ENCODE measurements at places on chromosomes 4 and X.

DNA sequence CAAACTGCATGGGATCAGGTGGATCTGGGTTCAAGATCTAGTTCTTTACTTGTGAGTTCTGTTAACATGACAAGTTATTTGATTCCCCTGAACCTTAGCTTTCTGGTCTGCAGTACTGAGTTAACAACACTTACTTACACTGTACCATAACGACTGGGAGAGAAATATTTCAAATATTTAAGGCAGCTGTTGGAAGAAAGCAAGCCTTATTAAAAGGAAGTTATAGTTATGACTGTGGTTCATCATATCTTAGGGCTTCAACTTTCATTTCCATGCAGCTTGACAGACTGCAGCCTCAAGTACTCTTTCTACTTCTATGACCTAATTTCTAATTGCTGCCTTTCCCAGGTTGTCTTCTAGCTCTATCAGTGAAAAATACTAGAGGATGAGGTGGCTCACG lies 40.0 kb upstream of the PDGFRA start:
- no peak for DNase-seq

DNA sequence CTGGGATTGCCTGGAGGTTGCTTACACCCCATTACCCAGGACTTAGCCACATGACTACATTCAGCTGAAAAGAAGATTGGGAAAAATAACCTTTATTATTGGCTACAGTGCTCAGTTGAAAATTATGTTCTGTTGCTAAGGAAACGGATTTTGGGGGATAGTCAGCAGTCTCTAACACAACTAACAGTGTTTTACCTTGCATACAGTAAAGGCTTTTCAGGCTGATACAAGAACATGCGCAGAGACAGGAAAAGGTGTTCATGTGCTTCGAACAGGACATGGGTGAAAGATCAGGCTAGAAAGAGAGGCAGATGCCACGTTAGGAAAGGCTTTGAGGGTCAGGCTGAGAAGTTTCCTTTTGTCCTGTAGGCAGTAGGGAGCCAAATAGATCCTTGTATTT lies 14.8 kb upstream of the RHOH start:
- DNase-seq, result no peak

GRCh38 chr4:184617600-184618196 lies 31.5 kb downstream of the CASP3 start:
- DNase-seq, result no peak

- no peak for DNase-seq
Observed at GRCh38 chr4:157270108-157270507, 49.6 kb downstream of the GRIA2 start.

DNA sequence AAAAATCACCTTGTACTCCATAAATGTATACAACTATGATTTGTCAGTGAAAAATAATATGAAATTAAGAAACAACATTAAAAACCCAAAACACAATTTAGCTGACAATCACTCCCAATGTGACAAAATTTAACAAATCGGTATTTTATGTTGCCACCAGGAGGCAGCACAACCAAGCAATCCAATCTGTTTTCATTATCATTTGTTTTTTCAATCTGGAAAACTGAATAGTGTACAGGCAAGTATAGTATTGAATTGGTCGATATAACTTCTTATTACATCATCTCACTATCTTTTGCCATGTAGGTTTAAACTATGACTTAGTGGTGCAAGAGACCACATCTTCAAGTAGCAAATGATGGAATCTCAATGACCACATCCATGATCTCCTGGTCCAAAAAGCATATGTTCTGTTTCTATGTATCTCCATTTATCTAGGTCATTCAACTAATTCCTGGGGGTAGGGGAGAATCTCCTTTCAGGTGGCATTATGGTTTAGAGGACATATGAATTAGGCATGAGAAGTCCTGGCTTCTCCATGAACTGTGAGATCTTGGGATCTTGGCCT lies 112.9 kb upstream of the AGA start:
- DNase-seq, result peak; percentile 27

- DNase-seq, result no peak
Observed at GRCh38 chrX:24146283-24146949, 3.1 kb upstream of the ZFX start.

GRCh38 chr4:30821859-30822612 lies 101.9 kb downstream of the PCDH7 start:
- DNase-seq, result no peak

DNA sequence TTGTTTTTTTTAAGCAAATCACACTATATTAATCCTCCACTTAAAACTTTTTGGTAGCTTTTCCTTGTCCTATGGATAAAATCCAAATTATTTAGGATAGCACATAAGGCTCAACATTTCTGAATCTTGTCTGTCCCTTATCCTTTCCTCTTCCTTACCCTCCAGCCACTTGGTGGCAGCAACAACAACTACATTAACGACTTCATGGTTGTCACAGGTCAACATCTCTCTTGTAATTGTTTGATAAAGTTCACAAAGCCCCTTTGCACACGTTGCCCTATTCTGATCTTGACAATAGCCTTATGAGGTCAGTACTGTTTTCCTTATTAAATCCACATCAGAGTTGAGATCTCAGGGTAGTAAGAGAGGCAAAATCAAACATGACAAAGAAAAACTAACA lies 269.0 kb upstream of the PABPC4L start:
- no peak for DNase-seq

- no peak for DNase-seq
Observed at GRCh38 chrX:93585661-93586060, 87.7 kb downstream of the NAP1L3 start.

- no peak for DNase-seq
Observed at GRCh38 chr4:28600958-28601357, 1740.3 kb downstream of the STIM2 start.

DNA sequence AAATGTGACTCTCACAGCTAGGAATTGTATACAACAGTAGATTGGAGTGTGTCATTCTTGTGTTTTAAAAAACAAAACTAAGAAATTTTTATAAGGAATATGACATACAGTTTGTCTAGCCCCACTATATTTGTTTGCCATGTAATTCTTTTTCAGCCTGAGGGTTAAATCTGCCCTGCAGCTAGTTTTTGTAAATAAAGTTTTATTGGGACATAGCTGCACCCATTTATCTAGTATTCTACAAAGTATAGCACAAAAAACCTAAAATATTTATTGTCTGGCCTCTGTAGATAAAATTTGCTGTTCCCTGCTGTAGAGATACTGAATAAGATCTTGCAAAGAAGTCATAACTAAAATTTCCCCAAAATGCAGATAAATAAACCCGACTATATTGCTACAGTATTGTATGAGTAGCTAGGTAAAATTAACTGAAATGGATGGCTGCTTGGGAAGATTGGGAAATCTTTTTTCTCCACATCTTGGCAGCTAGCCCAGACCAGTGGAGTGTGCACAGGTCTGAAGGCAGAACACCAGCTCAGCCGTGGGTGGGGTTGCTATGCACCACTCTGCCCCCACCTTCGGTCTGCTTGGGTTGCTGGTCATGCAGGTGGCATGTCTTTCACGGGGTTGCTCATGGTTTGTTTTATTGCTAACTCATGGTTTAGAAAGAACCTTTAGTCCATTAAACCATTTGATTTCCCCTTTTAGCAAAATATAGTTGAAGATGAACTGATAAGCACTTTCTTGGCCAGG lies 127.9 kb downstream of the KLHL8 start:
- DNase-seq, result no peak

GRCh38 chrX:7074148-7074907 lies 73.2 kb upstream of the STS start:
- no peak for DNase-seq

DNA sequence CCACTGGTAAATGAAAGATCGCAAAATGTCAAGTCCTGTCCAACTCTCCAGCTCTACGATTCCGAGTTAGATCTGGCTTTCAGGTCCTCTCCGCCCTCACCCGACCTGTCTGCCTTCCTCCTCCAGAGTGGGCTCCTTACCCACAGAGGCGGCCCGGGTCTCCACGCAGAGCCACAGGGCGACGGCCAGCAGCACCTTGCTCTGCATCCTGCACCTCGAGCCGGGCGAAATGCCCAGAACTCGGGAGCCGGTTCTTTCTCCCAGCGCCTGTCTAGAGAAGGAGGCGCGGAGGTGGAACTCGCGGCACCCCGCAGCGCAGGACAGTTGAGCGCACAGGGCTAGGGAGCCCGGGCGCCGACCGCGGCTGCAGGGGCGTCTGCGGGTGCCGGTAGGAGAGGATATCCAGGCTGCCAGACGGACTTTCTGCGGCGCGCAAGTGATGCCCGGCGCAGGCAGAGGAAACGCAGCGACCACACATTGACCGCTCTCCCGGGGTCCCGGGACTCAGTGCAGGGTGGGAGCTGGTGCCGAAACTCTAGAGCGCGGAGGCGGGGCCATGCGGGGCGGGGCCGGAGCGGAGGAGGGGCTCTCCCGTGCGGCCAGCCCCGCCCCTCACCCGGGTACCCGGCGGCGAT lies at the start of gene KDR:
Gene KDR (minus strand): TSS at position 509 of the 635 bp plus-strand sequence. CDS start 302 bp downstream, at position 207.
- DNase-seq, result no peak

DNA sequence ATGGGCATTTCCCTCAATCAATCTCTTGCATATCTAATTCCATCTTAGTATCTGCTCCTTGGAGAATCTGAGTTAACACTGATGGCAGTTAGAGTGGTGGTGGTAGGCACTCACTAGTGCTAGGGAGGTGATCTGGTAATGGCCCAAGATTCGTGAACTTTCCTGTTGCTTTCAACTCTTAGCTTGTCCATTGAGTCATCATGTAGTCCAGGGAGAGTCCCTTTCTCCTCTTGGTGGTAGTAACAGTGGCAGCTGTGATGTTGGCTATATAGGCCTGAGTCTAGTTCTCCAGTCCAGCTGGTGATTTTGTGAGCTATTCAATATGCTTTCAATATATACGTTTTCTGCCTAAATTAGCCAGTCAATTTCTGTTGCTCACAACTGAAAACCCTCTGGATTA lies 7.0 kb upstream of the XKRX start:
- DNase-seq, result no peak

GRCh38 chr4:3223956-3224748 lies 24.8 kb upstream of the MSANTD1 start:
- DNase-seq, result no peak

DNA sequence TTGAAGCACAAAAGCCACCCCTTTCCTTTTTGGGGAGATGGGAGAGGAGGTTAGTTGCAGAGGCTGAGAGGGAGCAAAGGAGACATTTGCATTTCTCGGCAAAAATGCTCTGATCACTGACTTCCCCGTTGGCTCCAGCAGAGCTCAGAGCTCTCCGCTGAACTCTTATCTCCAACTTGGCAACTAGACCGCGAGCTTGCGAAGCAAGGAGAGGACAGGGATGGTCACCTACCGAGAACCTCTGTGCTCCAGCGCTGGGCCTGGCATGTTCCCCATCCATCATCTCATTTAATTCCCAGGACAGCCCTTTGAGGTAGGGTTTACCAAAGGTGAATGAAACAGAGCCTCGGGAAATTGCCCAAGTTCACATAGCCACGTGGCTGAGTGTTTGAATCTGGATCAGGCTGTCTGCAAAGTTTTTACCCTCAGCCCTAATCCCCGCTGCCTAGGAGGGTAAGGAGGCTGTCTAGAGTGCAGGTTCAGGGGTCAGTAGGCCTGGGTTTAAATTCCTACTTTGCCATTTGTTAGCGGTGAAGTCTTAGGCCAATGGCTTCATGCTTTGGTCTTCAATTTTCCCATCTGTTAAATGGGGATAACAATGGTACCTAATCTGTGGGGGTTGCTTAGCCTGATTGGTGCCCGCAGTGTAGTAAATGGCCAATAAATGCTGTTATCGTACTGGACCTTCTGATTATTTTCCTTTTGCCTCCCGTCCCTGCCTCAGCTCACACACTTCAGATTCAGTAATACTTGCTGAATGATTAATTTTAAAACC lies 3.8 kb upstream of the CITED1 start:
- DNase-seq, result no peak

GRCh38 chr4:100489305-100489704 lies 28.5 kb downstream of the EMCN start:
- DNase-seq, result no peak

DNA sequence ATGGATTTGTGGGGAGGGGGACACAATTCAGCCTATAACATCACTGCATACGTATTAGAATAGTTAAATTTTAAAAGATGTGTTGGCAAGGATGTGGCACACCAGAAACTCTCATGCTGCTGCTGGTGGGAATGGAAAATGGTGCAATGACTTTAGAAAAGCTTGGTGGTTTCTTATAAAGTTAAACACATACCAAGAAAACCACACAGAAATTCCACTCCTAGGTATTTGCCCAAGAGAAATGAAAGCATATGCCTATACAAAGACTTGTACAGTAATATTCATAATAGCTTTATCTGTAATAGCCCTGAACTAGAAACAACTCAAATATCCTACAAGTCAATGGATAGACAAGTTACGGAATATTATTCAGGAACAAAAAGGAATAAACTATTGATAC lies 71.3 kb upstream of the PDHA1 start:
- peak; percentile 6 for DNase-seq

GRCh38 chrX:64192040-64192439 lies 13.5 kb downstream of the AMER1 start:
- DNase-seq, result no peak

DNA sequence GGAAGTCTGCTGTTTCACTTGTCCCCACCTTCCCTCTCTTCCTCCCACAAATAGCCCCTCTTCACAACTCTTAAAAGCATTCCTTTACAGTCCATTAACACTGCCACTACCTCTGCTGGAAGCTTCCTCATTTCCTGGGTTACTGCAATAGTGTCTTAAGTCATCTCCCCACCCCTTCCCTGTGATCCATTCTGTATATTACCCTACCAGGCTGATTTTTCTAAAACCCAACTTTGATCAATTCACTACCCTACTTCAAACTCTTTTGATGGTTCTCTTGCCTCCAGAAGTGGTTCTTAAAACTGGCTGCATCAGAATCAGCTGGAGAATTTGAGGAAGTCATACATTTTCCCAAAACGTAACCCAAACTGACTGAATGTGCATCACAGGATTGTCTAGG lies 8.8 kb upstream of the XIAP start:
- no peak for DNase-seq

GRCh38 chr4:113462286-113462685 lies 299.3 kb downstream of the CAMK2D start:
- DNase-seq, result no peak

DNA sequence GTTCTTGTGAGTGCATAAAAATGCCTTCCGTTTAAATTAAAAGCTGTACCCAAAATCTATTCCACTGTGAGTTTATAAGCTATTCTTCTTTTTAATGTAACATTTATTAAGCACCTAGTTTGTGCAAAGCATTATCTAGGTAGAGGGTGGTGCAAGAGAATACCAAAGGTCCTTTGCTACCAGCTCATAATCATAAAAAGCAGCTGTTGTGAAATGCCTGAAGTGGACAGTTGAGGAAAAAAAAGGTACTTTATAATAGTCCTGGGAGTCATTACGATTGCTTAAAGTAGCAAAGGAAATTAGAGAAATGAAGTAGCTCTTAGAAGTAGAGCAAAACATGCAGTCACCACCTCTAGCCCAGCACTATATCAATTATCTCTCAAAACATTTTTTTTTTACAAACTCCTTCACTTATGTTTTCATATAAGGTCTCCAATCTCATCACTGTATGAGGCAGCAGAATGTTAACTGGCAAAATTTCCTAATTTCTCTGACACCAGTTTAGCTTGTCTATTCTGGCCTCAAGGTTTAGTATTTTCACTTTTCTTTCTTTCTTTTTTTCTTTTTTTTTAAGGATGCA lies 2.1 kb downstream of the MBNL3 start:
- no peak for DNase-seq

Measured in activated CD4-positive, alpha-beta T cell treated with anti-CD3 and anti-CD28 coated beads, Interleukin-2, Interleukin-4, amounts not matched to agents 100 ng/mL and 50 ng/mL, durations not matched to agents 16 hours and 8 hours (primary cell).